ENCODE measurements at places on chromosomes 16 and 17.
A peak's percentile ranks its signal among the peaks of the same experiment; 100 is the strongest.

DNA sequence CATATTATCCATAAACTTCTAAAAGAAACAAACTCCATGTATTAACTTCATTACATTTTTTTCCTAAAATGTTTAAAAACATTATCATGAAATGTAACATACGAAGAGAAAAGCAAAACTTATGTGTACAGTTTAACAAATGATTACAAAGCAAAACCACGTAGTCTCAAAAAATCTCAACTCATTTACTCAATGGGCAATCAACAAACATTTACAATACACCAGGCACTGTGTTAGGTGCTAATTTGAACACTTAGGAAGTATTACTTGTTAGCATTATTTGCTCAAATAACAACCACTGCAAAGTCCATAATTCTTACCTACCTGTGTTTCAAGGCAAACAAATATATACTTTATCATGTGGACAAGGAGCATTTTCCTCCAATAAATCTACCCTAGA, 164.9 kb downstream of the STX8 start:
- DNase-seq, result no peak

DNA sequence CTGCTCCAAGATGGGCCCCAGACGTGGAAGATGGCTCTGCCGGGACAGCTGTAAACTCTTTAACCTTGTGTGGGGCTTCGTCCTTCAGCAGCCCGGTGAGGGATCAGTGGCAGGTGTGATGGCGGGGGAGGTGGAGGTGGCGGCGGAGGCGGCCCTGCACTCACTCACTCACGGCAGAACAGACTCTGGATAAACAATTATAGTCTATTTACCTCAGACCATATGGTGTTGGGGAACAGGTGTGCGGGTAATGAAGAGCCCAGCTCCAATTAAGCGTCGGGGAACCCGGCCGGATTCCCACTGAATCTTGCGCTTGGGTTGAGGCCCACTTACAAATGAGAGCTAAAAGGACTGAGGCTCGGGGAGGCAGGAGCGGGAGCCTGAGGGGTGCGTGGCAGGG, 104.3 kb upstream of the SDK2 start:
- no peak for DNase-seq

DNA sequence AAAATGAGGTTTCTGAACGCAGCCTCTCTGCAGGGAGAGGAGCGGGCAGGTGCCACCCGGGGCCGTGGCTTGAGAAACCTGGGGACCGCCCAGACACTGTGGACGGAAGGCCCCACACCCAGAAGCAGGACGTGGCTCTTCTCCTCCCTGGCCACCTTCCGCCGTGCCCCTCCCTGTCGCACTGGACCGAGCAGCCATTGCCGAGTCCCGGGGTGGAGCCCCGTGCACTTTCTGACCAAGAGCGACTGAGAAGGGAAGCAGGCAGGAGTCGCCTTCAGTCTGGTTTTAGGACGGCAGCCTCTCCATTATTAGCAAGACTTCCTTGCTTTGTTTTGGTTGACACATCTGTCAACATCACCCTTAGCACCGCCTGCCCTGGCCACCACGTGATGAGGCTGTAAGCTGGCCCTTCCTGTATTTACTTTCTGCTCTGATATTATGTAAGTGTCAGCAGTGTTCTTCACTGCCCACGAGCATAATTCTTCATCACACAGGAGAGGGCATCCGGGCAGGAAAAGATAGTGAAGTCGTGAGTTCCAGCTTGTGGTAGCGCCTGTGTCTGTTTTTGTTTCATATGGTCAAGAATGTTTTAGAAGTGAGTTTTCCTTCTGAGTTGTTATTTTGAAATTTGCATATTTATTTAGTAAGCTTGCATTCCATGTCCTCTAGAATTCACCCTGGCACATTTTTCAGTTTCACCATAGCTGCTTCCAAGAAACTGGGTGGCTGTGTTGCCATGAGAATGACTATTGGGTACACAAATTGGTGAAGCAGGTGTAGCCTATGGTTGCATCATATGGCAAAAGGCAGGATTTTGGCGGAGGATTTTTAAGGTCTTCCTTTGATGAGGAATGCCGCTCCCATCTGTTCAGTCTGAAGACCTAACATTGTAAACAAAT, 1.0 kb downstream of the HERPUD1 start:
- peak; percentile 64 for DNase-seq

DNA sequence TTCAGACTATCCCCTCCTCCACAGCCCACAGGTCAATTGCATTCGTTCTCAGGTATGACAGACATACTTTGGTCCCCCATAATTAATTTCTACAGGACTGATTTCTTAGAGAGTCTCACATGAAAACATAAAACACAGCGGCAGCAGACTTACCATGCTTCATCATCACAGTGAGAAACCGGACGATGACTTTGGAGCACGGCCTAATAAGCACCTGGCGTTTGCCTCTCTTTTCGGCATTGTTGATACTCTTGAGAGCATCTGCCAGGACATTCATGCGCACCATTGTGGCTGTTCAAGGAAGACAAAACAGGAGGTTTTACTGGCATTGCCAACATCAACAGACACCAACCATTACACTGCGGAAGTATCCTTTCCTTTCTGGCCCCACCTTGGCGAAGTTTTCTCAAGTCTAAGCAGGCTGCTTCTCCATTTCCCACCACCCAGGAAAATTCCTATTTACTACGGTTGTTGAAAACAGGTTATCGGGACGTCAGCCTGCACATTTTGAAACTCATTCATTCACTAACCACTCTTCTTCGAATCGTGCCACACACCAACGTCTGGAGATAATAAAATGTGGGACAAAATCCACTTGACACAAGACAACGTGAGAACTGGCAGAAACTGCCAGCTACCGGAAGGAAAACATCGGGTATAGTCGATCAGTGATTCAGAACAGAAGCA, 1.2 kb downstream of the RPS15A start:
- DNase-seq, result no peak

DNA sequence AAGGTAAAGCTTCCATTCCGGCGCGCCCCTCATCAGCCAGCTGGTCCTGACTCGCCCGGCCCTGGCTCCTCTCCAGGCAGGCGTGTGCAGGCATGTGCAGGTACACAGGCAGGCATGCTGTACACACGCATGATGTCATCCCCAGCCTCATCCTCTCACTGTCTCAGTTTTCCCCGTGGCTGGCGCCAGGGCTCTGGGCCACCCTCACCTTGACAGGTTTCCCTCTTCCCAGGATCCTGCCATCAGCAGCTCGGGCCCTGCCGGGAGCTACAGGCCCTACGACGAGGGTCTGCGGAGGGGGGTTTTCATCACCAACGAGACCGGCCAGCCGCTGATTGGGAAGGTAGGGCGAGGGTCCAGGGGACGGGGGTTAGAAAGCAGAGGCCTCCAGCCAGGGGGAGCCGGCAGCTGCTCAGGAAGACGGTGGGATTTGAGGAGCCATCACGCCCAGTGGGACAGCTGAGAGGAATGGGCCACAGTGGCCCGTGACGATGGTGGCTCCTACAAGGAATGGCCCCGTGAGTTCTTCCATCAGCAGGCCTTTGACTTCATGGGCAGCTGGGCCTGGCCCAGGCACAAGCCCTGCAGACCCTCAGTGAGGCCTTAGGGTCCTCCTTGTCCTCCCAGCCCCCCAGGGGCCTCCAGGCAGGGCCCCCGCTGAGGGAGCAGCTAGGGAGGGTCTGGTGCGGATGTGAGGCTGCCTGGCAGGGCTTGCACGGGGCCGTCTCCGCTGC, 8.5 kb downstream of the GAA start:
- DNase-seq, result no peak
